ENCODE measurements at places on chromosomes 11 and 22.

DNA sequence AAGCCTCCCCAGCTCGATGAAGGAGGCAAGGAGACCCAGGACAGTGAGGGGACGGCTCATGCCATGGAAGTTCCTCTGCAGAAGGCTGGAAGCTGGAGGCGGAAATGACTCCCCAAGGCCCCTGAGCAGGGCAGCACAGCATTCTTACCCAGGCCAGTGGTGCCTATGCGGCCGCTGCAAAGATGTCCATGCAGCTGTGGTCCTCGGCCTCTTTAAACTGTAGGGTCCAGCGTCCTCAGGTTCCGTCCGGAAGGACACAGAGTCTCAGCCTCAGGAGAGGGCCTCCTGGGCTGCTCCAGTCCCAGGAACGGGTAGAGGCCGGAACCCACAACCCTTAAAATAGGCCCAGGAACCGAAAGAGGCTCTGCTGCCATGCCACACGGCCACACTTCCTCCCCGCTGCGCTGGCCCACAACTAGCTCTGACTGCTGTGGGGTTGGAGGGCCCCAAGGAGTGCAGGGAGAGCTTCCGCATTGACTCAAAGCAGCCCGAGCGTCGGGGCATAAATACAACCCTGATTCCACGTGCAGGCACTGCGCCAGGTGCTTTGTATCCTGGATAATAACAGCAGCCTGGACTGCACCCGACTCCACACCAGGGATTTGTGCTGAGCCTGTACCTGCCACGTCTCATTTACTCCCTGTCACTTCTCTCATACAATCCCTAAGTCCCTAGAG lies 5.5 kb downstream of the KIAA0930 start:
- no peak for DNase-seq

DNA sequence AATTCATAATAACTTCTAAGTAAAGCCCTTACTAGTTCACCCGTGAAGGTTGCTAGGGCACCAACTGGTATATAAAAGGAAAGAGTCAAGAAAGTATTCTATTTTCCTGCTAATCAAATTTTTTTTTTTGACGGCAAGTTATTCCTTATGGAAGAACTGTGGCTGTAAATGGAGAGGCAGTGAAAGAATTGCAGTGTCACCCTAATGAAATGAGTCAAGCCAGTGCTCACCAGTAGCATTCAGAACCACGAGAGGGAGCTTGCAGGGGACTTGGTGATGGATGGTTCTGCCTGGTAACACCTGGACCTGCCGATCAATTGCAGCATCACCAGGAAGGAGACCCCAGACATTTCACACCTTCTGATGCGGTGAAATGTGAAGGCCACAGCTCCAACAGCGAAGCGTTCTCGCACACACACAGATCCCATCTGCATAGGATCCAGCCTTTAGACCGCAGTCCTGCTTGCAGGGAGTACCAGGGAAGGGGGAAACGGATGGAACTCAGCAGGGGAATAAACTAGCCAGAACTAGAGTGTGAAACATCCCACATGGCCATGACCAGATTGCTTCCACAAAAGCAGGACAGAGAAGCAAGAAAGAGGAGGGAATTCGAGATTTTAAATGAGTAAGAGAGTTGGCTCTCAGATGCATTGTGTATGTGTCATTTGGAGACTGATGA lies 326.2 kb downstream of the TBC1D22A start:
- no peak for DNase-seq

DNA sequence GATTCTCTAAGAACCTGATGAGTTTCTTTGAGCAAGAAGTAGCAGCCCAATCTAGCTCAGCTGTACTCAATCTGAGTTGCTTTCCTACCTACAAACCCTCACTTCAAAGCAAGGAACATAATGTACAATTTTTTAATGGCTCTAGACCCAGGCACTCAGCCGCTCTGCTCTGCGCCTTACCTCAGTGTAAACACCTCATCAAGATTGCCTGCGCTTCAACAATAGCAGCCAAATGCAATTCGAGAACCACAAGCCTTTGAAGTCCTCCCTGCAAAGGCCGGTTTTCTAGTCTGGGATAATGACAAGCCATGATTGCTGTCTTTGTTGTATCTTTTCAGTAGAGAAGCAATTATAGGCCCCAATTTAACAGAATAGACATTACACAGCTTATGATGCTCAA lies 38.0 kb downstream of the JHY start:
- peak; percentile 36 for DNase-seq

DNA sequence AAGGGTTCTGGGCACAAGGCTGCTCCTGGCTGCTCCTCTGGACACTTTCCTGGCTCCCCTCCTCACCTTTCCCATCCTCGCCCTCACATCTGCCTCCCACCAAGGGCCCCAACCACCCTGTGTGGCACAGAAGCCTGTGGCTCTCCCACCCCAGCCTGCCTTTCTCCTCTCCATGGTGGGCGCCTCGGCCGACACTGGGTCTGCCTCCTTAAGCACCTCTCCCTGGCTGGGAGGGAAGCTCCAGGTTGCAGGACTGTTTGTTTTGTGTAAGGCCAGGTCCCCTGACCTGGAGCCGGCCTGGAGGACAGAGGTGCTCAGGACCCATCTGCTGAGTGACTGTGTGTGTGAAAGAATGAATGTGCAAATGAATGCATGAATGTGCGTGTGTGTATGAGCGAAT lies 14.1 kb downstream of the MUC6 start:
- DNase-seq: no peak

GRCh38 chr11:66855574-66856495 lies 1.0 kb upstream of the LRFN4 start:
- peak; percentile 97 for DNase-seq

- no peak for DNase-seq
Measured at GRCh38 chr22:38724926-38725571, 19.3 kb downstream of the GTPBP1 start.

DNA sequence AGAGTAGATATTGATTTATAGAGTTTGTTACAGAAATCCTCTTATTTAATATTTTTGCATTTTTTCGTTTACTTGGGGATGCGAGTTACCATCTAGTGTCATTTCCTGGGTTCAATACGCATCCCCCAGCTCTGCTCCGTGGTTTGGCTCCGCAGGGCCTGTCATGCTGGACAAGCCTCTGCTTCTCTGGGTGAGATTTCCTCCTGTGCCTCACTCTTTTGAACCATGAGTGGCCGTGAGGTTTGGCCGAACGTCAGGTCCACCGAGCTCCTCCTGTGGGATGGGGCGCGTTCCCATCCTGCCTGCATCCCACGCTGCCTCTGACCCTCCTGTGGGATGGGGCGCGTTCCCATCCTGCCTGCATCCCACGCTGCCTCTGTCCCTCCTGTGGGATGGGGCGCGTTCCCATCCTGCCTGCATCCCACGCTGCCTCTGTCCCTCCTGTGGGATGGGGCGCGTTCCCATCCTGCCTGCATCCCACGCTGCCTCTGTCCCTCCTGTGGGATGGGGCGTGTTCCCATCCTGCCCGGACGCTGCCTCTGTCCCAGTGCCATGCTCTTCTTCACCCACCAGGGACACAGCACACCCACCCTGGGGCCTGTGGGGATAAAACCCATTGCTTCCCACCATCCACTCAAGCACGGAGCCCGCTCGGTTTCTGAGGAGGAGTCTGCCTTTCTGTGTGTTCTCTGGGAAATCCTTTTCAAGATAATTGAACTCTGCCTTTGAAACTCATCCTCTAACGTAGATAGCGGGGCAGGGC lies 506.8 kb downstream of the BRD1 start:
- peak; percentile 23 for DNase-seq

DNA sequence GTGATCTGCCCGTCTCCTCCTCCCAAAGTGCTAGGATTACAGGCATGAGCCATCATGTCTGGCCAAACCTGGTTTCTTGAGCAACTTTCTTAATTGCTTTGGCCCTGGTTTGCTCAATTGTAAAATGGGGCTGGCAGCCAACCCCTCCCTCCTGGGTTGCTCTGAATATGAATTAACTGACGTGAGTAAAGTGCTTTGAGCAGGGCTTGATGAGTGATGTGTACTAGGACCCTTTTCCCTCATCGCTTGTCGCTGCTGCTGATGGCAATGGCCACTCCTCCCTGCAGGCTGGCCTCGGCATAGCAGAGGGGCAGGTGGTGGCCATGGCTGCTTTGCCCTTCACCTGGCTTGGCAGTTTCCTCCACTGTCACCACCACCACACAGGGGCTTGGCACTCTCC lies 41.5 kb downstream of the RNF141 start:
- no peak for DNase-seq

DNA sequence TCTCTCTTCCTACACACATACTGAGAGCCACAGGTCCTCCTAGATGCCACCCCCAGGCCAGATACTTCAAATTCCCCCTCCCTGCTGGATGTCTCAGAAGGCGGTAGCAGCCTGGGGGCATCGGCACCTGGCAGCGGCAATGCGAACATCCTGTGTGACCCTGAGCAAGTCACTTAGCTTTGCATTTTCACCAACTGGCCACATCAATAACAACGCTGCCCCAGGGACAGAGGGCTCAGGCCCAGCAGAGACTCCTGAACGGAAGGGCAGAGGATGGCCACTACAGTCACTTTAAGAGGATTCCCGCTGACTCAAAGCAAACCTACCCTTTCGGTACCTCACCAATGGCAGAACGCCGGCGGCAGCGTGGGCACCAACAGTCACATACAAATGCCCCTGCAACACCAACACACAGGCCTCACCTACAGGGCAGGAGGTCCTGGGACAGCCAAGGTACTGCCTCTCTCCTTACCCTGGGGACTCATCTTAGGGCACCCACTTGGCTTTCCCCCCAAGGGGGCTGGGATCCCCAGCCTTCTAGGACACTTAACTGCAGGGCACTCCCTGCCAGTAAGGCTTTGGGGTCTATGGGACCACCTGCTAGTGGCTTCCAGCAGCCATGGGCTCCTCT lies 1.6 kb downstream of the LMO1 start:
- DNase-seq: peak; percentile 51

- no peak for DNase-seq
Measured at GRCh38 chr11:9210922-9211320, 54.2 kb downstream of the DENND5A start.

GRCh38 chr11:6433998-6434660 lies 6.7 kb downstream of the HPX start:
- no peak for DNase-seq

DNA sequence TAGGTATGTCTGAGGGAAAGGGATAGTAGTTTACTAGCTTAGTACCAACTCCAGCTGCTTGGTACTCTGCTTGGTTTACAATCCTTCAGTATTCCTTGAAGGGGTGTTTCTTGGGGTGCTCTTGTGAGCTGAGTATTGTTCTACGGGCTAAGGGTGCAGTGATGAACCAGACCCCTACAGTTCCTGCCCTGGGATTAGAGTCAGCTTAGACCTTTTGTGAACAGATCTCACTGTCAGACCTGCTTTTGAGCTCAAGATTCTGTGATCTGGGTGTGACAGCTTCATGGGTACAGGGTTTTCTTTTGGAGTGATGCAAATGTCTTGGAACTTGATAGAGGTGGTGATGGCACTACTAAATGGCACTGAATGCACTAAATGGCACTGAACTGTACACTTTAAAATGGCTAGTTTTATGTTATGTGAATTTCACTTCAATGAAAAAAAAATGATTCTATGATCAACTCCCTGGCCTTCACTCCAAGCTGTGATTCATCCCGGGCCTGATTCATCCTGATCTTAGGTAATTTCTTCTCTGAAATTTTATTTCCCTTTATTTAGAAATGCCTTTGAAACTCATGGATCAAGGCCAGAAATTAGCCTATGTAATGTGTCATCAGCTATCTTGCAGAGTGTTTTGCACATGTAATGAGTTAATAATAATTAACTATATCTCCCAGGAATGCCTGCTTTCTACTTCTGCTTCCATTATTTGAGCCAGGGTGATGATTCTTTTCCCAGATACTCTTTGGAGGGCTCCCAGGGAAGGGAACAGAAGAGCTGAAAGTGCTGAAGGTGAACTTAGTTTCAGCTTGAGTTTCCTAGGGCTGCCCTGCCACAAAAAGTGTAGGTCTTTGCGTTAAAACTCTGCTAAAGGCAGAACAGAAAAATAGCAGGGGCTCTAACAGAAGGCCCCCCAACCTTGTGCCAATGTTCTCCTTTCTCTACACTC lies 87.9 kb downstream of the NCAM1 start:
- no peak for DNase-seq

GRCh38 chr11:8273287-8273686 lies 9.6 kb upstream of the LMO1 start:
- DNase-seq: no peak

GRCh38 chr11:96215110-96215782 lies 127.7 kb downstream of the MAML2 start:
- DNase-seq: no peak

DNA sequence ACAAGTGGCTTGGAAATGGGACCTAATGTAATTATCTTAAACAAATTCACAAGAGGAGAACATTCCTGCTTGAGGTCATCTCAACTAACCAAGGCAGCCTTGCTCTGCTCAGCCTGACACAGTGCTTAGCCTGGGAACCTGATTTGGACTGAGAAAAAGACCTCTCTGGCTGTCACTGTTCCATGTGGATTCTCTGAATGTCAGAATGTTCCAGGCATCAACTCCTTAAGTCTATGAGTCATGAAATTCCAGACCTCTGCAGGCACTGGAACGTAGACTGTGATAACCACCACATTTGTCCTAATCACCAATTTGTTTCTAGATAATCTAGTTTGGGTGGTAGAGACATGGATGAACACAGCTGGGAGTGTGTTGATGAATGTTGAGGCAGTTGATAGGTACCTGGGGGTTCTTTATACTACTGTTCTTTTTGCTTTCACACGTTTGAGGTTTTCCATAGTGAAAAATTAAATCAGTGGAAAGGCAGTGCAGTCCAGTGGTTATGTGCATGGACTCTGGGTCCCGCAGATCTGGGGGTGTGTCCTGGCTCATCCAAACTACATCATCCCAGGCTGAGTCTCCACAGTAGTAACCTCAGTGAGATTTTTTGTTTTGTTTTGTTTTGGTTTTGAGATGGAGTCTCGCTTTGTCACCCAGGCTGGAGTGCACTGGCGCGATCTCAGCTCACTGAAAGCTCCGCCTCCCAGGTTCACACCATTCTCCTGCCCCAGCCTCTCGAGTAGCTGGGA lies 269.6 kb downstream of the MN1 start:
- DNase-seq: no peak

GRCh38 chr11:101860696-101861427 lies 53.9 kb upstream of the CEP126 start:
- peak; percentile 69 for DNase-seq

- DNase-seq: no peak
Measured at GRCh38 chr22:47564158-47564450, 801.7 kb downstream of the TBC1D22A start.

DNA sequence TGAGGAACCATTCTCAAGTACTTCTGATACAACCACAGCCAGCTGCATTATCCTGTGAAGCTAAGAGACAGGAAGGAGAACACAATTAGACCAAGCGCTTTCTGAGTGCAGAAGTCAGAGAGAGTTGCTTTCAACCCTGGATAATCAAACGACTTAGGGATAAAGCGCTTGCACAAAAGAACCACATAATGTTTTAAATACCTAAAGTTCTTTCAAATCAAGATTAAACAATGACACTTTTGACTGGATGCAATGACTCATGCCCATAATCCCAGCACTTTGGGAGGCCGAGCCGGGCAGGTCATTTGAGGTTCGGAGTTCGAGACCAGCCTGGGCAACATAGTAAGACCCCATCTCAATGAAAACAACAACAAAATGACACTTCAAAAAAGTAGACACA lies 145.1 kb downstream of the SWAP70 start:
- DNase-seq: no peak
